ENCODE measurements at places on chromosomes 2 and 18.

- no peak for DNase-seq
Measured at GRCh38 chr18:28559511-28559910, 382.6 kb upstream of the CDH2 start.

DNA sequence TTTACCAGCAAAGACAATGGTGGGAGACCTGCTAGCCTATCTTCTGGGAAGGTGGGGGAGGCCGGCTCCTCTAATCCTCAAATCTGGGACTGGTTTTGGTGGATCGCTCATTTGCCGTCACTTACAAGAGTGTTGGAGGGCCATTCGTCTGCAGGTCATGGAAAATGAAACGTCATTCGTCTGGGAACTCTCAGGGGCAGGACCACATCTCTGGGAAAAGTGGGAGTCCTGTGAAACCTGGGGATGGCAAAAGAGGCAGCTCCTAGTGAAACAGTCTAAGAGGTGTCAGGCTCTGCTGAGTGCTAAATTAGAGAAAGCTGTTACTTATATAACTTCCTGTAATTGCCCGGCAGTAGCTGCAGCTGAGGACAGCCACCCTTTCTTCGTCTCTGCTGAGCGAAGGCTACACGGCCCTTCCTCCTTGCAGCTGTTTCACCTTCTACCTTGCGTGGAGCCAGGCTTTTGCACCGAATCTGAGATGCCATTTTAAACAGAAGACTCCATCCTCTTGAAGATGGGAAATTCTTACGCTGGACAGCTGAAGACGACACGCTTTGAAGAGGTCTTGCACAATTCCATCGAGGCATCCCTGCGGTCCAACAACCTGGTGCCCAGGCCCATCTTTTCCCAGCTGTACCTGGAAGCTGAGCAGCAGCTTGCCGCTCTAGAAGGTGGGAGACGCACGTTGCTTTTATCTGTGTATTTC, 22.4 kb downstream of the GREB1 start:
- DNase-seq = no peak

GRCh38 chr2:75311993-75312392, 112.7 kb upstream of the TACR1 start:
- no peak for DNase-seq

DNA sequence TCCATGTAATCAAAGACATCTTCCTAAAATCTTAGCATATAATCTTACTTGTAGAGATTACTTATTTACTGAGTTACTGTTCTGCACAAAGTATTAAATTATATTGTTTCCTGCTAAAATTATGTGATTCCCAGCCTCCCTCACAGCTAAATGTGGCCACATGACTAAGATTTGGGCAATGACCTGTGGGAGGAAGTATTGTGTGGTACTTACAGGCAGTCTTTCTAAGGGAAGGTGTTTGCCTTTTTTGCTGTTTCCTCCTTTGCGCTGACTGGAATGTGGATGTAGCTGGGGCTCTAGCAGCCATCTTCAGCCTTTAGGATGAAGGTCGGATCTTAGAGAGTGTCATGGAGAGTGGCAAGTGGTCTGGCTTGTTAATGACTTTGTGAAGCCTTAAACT, 146.3 kb upstream of the APCDD1 start:
- DNase-seq = no peak

DNA sequence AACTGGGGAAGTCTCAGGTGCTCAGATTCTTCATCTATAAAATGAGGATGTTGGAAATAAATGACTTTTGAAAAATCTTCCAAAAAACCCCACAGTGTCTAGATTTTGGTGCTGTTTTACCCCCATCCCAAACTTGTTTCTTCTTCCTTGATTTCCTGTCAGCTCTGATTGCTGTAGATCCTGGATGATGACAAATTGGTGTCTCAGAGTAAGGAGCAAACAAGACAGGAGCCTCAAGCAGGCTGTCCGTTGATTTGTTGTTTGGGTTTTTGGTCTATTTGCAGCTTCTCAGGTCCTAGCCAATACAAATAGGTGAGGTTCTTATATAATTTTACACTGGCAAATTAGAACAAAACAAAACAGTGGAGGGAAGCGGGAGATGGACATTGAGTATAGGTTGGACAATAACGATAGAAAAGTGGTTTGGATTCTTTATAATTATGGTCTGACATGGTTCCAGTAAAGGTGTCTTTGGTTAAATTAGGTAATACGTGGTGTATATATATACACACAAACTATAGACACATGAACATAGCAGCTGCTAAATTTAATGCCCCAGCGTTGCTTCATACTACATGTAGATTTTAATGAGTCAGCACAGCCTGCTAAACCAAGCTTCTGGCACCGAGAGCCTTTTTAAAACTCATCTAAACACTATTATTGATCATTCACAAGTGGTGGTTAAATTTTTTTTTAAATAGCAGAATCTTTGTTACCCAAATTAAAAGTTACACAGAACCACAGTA, 142.5 kb downstream of the FMNL2 start:
- DNase-seq = no peak

GRCh38 chr2:214904634-214905033, 95.2 kb upstream of the BARD1 start:
- no peak for DNase-seq

- DNase-seq = no peak
Measured at GRCh38 chr2:164818149-164819136, 23.2 kb downstream of the COBLL1 start.

DNA sequence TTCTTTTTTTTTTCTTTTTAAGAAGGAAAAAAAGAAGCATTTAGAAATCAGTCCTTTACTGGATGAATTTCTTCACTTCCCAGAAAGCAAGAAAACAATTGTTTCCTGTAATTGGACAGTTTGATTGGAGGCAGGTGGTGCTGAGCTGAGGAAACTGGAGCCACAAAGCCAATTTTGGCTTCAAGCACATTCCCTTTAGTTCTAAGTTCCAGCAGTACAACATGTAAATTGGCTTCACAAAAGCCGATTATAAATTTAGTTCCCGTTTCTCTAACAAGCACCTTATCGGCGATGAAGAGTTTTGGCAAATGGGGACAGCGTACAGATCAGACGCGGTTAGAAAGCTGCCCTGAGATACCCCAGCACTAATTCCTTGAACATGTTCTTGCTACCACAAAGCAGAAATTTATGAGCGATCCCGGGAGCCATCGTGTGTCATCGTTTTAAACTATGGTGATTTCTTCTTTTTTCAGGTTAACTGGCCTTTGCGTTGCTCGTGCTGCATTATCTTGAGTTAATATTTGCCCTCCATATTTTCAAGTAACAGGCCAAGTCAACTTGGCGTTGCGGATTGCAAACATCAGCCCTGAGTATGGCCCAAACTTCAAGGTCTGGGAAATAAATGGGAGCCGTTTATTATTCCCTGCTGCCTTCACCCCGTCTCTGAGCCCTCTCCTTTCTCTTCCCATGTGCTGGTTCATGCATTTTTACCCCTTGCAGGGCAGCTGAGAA, 190.4 kb upstream of the ID2 start:
- no peak for DNase-seq

- no peak for DNase-seq
Measured at GRCh38 chr2:124663645-124663997, 638.5 kb downstream of the CNTNAP5 start.

DNA sequence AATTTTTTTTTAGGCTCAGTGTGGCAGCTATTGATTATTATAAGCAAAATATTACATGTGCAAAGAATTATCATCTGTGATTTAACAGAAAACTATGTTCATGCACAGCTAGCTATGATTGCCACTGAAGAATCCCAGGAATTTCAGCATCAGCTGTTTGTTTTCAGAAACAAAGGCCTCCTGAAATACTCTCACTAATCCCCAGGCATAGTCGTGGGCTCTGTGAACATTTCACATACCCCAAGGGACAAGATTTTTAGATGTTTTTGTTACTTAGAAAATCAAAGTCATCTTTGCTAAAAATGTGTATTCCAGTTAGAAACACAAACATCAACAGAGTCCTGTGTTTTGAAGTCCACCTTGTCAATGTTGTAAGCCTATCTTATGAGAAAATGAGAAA, 156.1 kb downstream of the MYO1B start:
- DNase-seq = no peak

DNA sequence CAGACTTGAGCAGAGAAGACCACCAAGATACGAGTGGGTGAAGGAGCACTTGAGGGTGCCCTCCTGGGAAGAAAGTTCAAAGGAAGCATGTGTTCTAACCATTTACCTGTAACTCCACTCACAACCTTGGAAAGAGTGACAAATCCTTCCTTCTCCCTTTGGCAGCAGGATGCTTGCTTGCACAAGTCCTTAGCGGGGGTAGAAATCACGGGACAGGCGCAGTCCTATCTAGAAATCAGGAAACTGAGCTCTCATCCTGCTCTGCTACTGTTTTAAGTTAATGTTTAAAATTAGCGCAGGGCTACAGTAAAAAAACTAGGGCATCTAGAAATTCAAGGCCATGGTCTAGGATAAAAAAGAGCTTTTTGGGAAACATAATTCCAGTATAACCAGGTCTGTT, 100.9 kb upstream of the PTPRM start:
- no peak for DNase-seq

Measured in stimulated activated CD4-positive, alpha-beta T cell treated with anti-CD3 and anti-CD28 coated beads, Interleukin-12 subunit alpha, Interleukin-12 subunit beta, amount 100 ng/mL, for 24 hours (primary cell).